Foreskin melanocyte (primary cell): ENCODE measurements at places on chromosomes 4 and X.

DNA sequence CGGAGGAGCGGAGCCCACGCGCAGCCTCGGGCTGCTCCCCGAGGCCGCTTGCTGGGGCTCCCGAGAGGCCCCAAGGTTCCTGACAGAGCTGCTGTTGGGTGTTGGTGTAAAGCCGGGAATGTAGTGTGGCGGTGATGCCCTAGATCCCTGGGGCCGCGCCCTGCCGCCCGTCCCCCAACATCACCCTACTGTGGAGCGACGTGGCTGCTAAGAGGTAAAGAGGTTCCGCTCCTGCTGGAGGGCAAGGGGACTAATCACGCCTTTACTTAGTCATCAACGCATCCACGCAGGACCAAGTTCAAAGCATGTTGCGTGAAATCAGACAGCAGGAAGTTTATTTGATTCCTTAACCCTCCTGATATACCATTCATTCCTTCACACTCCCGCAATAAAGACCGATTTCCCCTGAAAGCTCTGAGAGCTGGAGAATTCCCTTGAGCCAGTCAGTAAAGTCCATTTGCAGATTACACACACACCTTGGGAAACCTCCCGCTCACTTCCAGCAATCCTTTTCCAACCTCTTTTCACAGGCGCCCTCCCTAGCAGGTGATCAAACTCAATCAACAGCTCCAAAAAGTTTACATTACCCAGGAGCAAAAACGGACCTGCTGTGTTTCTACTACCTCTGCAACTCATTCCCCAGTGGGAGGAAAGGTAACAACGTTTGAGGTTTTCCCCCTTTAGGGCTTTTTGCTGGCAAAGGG is 579 bp upstream of the GABRA2 start:
- no peak for DNase-seq

DNA sequence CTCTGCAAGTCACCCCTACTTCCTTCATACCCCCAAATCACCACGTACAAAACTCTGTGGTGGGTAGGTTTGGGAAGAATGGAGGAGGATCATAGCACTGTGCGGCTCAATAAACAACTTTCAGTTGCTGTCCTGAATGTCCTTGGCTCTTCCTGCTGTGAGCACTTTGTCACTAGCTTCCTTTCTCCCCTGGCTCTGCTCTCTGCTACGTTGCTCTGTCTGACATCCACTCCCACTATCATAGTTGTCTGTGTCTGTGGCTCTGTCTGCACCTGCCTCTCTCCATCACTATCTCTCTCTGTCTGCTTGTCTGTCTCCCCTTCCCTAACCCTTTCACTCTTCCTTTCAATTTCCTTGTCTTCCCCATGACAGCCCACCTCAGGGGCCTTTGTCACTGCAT is 21.2 kb upstream of the SMPX start:
- DNase-seq, result no peak

DNA sequence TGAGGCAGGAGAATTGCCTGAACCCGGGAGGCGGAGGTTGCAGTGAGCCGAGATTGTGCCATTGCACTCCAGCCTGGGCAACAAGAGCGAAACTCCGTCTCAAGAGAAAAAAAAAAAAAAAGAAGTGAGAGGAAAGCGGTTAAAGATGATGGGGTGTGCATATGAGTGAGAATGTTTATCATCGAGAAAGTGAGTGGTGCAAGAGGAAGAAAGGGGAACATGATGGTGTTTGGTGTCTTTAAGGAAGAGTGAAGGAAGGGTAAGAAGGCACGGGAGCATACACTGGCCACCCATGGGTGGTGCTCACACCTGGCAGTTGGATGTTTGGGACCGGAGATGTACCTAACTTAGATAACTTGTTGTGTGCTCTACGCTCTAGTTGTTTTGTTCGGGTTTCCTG is 62.2 kb downstream of the STOX2 start:
- no peak for DNase-seq

DNA sequence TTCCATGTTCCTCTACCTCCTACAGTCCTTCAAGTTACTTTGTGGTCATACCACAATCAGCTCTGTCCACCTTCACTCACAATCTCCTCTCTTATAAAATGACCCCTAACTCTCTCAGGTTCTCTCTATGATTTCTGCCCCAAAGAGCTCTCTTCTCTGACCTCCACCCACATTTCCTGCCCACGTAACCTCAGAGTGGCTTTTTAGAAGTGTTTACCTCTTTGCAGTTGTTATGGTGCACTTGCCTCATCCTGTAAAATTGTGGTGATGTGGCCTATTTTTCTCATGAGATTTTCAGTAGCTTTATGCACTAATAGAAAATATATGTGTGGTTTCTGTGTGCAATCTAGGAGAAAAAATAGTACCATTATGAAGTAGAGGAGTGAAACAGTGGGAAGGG is 215.8 kb downstream of the PACRGL start:
- DNase-seq, result no peak

GRCh38 chr4:43014256-43014655 is 121.7 kb downstream of the GRXCR1 start:
- no peak for DNase-seq

- DNase-seq, result peak; percentile 28
Observed at GRCh38 chr4:60805500-60806313, 394.4 kb upstream of the ADGRL3 start.

- DNase-seq, result no peak
Observed at GRCh38 chr4:118260309-118260708, 92.5 kb downstream of the PRSS12 start.

DNA sequence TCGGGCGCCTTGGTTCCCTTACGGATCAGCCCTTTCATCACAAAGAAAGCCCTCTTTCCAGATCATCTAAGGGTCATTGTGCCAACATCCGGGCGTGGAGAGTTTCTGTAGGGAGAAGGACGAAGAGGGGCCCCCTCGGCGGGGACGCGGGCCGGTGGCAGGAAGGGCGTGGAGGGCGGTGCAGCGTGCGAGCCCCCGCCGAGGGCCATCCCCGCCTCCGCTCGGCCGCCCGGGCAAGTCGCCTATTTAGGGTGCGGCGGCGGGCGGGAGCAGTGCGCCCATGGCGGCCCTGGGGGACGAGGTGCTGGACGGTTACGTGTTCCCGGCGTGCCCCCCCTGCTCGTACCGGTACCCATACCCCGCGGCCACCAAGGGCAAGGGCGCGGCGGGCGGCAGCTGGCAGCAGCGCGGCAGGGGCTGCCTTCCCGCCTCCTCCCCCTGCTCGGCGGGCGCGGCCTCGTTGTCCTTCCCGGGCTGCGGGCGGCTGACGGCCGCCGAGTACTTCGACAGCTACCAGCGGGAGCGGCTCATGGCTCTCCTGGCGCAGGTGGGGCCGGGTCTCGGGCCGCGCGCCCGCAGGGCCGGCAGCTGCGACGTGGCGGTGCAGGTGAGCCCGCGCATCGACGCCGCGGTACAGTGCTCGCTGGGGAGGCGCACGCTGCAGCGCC is at the start of gene ZAR1:
ZAR1 (plus strand) TSS at position 241 of the 668 bp plus-strand sequence; CDS start at position 281, 40 bp downstream.
- DNase-seq, result no peak

DNA sequence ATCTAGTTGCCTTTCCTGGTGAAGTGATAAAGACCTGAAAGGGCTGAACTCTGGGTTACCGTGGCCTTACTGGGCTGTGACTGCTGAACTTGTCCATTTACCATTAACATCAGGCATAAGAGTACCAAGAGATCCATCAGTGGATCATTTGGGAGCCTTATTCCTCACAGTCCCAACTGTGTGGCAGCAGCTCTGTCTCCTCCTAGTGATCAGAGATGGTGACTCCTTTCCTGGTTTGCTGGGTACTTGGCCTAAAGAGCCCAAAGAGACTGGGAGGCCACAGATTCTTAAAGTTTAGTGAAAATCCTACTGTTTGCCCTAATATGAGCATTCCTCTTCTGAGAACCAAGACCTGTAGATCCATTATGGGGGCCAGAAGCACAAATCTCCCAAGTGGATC is 56.3 kb upstream of the ATP6AP2 start:
- no peak for DNase-seq

DNA sequence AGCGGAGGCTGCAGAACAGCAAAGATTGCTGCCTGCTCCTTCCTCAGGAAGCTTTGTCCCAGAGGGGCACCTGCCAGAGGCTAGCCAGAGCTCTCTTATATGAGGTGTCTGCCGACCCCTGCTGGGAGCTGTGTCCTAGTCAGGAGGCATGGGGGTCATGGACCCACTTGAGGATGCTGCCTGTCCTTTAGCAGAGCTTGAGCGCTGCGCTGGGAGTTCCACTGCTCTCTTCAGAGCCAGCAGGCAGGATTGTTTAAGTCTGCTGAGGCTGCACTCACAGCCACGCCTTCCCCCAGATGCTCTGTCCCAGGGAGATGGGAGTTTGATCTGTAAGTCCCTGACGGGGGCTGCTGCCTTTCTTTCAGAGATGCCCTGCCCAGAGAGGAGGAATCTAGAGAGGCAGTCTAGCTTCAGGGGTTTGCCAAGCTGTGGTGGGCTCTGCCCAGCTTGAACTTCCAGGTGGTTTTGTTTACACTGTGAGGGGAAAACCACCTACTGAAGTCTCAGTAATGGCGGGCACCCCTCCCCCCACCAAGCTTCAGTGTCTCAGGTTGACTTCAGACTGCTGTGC is 10.9 kb downstream of the DCK start:
- DNase-seq, result no peak

DNA sequence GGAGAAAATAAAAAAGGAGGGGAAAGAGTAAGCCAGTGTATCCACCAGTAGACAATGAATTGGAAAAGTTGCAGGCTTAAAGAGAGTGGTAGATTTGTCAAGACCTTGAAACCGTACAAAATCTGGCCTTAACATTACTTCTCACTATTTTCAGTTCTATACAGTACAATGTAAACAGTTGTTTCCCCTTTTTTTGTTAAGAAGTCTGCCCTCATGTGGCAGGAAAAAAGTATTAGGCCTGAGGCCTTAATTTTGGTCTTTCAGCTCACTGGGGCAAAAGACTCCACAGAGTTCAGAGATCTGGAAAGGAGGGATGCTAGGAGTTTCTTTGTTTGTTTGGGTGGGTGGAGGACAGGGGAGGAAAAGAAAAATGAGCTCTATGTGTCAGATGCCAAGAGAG is 92.8 kb upstream of the CCDC160 start:
- peak; percentile 29 for DNase-seq

DNA sequence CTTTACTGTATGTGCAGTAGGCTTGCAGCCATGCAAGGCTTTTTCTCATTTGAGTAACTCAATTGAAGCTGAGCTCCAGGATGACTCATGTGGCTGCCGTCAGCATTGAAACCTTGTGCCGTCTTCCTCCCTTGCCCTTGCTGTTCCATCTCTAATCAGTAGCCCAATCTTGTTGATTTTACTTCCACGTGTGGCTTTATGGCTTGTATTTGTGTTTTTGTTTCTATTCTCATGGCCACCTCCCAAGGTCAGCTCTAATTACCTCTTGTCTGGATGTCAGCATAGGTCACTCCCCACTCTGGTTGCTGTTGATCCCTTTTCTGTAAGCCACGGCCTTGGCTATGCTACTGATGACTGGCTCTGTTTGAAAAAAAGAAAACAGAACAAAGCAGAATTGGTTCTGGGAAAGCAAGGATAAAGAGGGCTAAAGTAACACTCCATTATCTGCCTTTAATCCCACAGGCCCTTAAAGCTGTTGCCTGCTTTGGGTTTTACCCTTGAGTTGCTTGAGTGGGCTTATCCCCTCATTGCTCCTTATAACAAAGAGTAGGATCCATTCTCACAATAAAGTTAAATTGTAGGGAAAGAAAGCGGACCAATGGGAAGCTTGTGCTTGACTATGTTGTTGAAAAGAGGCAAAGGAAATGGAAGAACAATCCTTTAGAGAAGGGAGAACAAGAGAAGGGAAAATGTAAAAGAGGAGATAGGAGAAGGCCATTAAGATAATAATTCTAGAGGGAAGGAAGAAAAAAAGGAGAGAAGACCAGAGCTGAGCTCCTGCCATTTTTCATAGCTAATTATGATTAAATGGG is 173.9 kb upstream of the PGRMC2 start:
- no peak for DNase-seq

DNA sequence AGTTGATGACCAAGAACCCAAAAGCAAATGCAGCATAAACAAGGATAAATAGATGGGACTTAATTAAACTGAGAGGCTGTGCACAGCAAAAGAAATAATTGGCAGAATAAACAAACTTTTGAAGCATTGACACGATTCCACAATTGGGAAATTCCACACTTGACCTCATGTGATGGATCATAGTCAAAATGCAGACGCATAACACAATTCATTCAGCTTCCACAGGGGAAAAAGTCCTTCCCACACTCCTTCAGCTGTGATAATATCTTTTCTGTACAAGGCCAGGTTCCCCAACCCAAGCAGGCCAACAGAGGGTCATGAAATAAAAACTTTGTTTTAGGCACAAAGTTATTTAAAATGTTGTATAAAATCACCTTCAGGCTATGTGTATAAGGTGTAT is 66.6 kb upstream of the SLIT2 start:
- DNase-seq, result no peak

GRCh38 chr4:98993419-98994071 is 2.0 kb upstream of the METAP1 start:
- no peak for DNase-seq

GRCh38 chrX:111352424-111352823 is 59.6 kb downstream of the DCX start:
- DNase-seq, result no peak

DNA sequence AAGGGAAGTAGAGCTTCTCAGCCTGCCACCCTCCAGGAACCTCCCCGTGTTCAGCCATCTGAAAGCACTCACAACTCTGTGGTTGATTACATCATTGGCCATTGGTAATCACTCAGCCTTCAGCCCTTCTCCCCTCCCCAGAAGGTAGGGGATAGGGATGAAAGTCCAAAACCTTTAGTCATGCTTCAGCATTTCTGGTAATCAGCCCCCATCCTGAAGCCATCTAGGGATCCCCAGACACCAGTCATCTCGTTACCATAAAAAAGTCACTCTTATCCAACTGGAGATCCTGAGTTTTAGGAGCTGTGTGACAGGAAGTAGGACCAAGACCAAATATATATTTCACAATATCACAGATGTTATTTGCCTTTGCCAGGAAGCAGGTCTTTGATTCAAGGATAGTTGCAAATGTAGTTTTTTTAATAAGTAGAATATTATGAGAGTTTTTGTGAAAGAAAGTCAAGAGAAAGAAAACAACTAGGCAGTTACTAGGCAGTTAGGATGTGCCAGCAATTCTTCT is 364.6 kb upstream of the NOCT start:
- DNase-seq, result no peak

GRCh38 chrX:151697522-151697921 is 2.3 kb downstream of the PRRG3 start:
- no peak for DNase-seq

DNA sequence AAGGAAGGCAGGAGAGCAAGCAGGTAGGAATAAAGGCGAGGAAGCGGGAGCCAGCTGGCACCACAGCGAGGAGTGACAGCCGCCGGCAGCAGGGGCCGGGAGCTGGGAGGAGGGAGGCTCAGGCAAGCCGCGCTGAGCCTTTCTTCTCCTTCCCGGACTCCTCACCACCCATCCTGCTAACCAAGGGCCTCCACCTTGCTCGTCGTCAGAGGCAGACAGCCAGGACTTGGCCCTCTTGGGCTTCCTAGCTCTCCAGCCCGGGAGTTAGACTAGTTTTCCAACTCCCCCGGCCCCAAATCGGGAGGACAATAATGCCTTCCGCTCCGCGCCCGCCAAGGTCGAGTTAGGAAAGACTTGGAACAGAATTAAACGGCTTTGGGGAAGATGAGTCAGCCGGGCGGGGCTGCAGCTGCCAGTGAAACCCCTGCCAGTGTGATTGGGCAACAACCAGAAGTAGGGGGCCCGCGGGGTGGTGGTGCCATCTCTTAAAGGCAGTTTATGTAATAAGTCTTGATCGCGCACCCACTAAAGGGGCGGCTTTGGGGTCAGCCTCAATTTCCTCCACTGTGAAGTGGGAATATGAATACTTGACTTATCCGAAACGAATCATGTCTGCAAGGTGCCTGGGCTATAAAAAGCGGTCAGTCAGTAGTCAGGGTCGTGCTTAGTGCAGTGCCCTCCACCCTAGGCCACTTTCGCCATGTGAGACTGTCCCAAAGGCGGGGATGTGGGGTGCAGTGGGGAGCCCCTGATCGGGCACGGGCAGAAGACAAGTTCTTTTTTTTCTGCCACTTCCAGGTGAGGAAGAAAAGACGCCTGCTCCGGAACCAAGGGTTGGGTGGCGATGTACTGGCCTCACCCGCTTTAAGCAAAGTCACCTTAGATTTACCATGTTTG is 6.7 kb upstream of the HSD17B10 start:
- no peak for DNase-seq
